ENCODE measurements at places on chromosomes 4 and X.

GRCh38 chr4:73964862-73965611 is 16.8 kb downstream of the PF4 start:
- no peak for DNase-seq

DNA sequence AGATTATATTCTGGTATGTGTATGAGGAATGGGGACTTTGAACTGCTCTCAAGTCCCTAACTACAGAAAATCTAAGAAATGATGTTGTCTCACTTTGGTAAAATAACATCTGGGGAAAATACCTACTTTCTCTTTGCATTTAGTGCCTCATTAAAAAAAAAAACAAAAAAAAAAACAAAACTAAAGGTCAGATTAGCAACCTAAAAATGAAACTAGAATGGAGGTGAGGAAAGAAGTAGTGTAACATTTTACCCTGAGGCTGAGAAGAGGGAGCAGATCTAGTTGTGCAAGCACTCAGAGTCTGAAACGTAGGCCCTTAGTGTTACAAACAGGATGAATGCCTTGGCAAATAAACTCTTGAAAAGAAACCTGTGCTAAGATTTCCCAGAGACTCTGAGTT is 56.0 kb downstream of the VGLL1 start:
- DNase-seq, result no peak

- DNase-seq, result peak; percentile 33
These were observed 57.6 kb downstream of the MAPK10 start for GRCh38 chr4:86302251-86302650.

DNA sequence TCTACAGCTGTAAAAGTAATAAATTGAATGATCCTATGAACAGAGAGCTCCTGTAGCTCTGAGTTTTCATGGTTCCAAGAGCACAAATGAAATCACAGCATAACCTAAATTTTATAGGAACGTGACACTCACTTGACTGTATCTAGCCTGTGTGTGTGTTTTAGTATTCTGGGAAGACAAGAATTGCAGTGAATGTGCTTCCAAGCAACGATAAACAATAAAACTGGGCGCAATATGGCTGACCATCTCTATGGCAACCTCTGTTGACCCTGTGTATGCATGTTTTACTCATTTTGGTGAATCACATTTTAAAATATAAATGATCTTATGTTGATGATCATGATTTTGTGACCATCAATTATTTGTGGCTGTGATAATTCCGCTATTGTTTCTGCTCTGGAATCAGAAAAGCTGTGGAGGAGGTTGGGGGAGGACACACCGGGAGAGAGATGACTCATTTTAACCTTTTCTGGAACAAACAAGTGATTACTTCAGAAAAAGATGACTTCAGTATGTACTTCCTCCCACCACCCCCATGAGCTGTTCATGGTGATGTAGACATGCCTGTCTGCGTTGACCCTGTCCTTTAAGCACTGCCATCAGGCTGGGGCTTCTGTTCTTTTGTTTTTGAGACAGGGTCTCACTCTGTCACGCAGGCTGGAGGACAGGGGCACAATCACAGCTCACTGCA is 31.8 kb downstream of the USP11 start:
- DNase-seq, result peak; percentile 31

DNA sequence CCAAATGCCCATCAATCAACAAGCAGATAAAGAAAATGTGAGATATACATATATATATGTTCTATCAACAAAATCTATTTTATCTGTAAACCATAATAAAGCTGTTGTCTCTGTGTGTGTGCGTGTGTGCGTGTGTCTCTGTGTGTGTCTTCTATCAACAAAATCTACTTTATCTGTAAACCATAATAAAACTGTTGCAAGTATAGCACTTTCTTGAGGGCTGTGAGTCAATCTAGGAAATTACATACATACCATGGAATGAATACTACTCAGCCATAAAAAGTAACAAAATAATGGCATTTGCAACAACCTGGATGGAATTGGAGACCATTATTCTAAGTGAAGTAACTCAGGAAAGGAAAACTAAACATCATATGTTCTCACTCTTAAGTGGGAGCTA is 12.5 kb upstream of the PLK4 start:
- DNase-seq, result no peak

- DNase-seq, result no peak
These were observed 28.4 kb upstream of the WDR1 start for GRCh38 chr4:10144966-10145365.

GRCh38 chr4:57492251-57492878 is 382.2 kb upstream of the IGFBP7 start:
- no peak for DNase-seq

DNA sequence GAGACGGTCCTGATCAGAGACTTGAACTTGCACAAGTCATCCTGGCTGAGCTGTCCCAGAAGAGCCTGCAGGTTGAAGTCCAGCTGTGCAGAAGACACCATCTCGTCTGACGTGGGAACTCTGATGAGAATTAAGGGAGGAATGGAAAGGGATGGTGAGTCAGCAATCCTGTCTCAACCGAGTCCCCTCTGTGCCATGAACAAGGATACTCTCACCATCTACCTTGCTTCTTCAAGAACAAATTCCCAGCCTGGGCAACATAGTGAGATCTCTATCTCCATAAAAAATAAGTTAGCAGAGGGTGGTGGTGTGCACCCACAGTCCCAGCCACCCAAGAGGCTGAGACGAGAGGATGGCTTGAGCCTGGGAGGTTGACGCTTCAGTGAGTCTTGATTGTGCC is at the start of gene NLRP2B:
TSS of gene NLRP2B (minus strand) at position 101 of the 400 bp plus-strand sequence.
- no peak for DNase-seq

DNA sequence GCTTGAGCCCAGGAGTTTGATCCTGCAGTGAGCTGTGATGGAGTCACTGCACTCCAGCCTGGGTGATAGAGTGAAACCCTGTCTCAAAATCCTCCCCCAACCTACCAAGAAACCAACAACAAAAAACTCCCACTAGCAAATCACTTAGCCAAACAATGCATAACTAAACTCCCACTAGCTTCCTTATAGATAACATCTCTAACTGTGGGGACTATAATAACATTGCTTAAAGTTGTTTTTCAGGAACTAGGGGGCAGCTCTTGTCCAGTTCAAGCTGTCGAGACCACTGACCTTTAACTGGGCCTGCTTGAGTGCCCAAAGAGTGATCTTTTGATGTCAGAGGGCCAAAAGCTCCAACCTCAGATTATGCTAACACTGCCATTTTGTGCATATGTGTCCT is 81.7 kb downstream of the FREM3 start:
- no peak for DNase-seq

GRCh38 chr4:87213421-87214075 is 6.9 kb downstream of the KLHL8 start:
- peak; percentile 55 for DNase-seq

- DNase-seq, result no peak
These were observed 573.2 kb downstream of the CENPC start for GRCh38 chr4:66972087-66972486.

DNA sequence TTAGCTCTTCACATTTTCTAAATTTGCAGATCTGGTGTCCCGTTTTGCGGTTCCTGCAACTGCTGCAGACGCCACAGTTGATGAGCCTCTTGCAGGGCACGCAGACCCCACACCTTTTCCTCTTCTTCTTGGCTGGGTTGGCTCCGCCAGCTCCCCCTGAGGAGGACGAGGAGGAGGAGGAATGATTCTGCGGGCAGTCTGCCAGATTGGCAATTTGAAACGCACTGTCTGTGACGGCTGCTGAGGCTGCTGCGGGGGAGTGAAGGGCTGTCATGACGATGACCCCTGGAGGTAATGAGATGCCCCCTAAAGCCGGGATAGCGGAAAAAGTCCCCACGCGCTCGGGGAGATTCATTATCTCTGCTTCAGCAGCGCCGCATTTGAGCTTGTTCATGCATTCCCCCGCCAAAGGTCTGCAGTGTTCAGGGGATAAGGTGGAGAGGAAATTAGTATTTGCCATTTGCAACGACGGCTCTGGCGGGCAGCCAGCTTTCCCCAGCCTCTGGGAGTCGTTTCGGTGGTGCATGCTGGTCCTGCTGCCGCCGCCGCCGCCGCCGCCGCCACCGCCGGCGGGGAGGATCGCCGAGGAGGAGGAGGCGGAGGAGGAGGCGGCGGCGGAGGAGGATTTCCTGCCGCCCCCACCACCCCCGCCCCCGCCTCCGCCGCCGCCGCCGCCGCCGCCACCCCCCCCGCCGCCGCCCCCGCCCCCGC is 3.8 kb downstream of the CXXC4 start:
- DNase-seq, result peak; percentile 54

GRCh38 chr4:120215350-120215749 is 148.7 kb upstream of the MAD2L1 start:
- DNase-seq, result no peak

DNA sequence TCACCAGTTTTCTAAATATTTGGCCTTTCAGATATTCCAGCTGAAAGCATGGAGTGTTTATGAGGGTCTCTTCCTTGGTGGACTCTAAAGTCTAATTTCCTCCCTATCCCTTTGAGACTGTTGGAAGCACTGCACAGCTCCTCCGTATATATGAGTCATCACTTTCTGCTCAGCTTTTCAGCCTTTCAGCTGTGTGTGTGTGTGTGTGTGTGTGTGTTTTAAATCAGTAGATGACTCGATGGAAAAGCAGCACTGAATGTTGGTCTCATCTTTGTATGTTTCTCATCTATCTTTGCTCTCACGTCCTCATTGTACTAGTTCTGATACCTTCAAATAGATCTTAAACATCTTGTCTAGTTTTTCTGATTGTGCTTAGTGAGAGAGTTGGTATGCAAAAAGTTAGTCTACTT is 81.6 kb downstream of the ZFX start:
- peak; percentile 88 for DNase-seq

DNA sequence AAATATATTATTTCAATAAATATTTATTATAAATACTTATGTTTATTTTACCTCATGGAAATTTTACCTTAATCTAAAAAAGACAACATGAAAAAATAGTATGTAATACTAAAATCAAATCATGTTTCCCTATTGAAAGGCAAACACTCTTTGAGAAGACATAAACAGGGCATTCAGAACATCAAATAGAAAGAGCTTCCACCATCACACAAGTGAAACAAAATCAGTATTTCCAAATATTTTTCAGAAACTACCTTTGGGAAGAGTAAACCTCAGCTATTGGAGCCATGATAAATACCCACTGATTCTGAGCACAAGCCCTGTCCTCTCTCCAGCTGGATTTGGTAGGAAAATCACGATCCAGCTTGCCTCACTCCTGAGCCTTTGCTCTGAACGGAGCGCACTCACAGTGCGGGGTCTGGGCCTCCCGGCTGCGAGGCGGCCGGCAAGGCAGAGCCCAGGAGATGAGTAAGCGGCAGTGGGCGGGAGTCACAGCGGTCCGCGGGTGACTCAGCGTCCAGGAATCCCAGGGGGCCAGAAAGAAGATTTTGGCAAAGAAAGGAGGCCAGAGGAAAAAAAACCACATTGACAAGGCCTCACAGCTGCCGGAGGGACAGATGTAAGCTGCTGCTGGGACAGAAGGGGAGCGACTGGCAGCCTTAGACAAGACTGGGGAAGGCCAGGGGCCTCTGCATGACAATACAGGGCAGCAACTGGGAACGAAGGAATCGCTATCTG is 14.7 kb upstream of the ANXA5 start:
- peak; percentile 98 for DNase-seq

DNA sequence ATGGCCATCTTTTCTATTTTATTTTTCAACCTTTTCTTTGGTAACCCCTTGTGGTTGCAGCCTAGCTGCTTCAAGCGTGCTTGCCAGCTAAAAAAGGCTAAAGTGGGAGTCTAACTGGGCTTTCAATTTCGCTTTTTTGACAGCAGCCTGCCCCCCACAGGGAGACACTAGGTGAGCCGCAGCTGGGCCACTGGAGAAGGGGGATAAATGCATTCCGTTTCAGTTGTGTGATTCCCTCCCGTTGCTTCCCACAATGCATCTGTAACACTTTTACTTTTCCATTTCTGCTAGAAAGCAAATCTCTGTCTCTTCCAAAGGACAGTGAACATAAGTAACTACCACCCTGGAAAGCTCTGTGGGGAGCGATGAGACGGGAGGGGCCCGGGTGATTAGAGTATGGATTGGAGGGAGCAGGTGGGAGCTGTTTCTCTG is 86.3 kb upstream of the RAPGEF2 start:
- peak; percentile 39 for DNase-seq

- peak; percentile 48 for DNase-seq
These were observed 999 bp upstream of the CTBP1 start for GRCh38 chr4:1249731-1250526.

DNA sequence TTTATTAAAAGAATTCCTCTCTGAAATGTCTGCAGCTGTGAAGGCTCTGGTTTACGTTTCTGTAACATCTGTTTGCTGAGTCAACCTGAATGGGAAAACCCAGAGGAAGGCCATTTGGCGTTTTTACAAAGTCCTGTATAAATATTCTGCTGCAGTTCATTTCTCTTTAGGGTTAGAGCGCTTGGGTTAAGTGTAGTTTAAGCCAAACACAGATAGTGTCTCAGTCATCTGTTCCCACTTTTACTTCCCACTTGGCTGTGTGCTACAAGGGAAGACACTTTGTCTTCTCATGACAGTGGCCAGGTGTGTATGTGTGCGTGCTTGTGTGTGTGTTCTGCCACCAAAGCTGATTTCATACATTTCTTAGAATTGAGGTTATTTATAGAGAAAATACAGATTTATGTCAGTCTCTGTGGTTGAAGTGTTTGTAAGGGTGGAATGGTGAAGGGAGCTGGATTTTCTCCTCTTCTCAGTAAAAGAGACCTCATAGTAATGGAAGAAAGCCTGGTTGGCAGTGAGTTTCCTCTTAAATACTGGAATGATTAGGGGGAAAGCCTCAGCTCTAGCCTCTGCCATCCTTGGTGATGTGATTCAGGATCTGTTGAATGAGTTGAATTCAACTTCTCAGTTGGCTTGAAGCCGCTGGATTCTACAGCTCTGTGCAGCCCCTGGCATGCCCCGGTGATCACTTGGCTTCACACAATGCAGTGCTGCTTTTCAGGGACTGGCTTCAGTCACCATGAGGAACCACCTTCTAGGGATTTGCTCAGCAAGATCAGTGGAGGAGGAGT is 50.6 kb downstream of the JADE1 start:
- DNase-seq, result peak; percentile 77

DNA sequence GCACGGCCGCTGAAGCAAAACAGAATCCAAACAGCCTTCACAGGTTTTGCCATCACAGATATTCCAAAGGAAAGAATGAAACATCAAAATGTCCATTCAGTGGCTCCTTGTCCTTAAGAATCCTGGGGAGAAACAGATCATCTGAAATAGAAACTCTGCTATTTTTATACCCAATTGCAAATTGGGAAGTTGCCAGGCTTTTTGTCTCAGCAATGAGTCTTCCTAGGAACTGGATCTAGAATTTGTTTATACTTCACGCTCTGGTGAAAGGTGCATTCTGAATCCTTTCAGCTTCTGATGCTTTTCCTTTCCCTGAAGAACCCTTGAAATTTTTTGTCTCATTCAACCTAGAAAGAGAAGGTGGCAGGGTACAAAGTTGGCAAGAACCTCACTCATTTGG is 218.9 kb downstream of the FBXW7 start:
- DNase-seq, result peak; percentile 21
